Hematopoietic multipotent progenitor cell treated with erythropoietin and hydrocortisone succinate and interleukin-3 and kit ligand, for 4 days (in vitro differentiated cells): ENCODE measurements at places on chromosomes 12 and 14.
A peak's percentile ranks its signal among the peaks of the same experiment; 100 is the strongest.

GRCh38 chr12:16348435-16349130, 1.1 kb downstream of the MGST1 start:
- DNase-seq, result peak; percentile 23

DNA sequence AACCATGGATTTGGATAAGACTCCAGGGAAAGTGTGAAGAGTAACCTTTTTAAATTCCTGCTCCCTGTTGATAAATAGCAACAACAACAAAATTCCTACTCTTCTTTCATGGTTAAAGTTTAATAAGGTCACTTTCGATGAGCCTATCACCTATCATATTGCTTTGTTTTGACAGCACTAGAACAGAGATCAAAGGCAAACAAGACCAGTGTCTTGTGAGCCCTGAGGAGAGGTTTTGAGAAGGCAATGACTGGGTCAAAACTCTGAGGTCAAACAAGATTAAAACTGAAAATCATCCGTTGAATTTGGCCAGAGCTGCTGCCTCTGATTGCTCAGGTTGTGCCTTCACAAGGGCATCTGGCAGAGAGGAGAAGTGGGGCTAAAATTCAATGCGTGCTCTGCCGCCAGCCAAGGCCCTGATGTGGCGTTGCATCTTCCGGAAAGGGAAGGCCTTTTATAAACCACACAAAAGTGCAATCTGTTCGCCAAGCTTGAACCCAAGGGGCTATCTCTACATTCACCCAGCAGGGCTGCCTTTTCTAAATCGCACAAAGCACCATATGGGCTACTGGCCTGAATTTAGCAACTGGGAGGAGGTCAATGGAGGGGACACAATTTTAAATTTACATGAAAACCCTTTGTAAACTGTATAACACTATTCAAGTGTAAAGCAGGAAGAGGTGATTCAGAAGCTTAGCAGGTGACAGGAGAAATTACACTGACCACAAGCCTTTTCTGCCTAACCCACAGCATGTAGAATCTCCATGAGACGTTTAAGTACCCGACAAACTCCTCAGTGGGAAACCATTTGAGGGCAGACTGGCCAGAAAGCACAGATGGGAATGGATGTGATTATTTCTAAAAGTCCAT, 140.8 kb downstream of the DAD1 start:
- peak; percentile 94 for DNase-seq

GRCh38 chr14:20179218-20179617, 11.5 kb upstream of the OR11G2 start:
- peak; percentile 55 for DNase-seq

DNA sequence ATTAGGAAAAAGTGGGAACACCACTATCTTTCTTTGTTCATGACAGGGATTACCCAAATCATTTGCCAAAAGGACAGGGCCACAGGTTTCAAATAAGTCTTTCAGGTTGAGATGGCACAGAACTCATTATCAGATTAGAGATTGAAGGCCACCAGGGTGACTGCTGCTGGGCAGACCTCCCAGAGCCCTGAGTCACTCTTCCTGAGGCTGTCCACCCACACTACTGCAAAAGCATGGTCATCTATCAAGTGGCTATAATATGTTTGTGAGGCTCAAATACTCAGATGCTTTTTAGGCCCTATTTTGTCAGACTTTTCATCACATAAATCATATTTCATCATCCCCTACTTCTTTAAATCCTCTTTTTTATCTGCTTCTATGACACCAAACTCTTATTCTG, 155.3 kb upstream of the CCDC196 start:
- peak; percentile 7 for DNase-seq

DNA sequence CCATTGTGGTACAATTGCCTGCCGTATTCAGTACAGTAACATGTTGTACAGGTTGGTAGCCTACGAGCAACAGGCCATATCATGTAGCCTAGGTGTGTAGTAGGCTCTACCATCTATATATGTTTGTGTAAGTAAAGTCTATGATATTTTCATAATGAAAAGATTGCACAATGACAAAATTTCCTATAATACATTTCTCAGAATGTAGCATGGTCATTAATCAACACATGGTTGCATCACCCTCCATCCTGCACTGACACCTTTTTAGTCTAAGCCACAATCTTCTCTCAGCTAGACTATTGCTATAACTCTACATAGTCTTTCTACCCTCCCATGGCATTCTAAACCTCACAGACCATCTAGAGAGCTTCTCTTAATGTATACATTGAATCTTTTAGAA, 158.5 kb upstream of the HMGA2 start:
- DNase-seq, result peak; percentile 36

GRCh38 chr14:88545256-88545655, 9.6 kb downstream of the PTPN21 start:
- no peak for DNase-seq

GRCh38 chr12:43882578-43883178, 46.8 kb downstream of the TMEM117 start:
- peak; percentile 84 for DNase-seq

GRCh38 chr14:54766276-54767138, 136.1 kb downstream of the GCH1 start:
- no peak for DNase-seq

- DNase-seq, result peak; percentile 27
Measured at GRCh38 chr12:69981881-69982475, 157.0 kb downstream of the MYRFL start.

DNA sequence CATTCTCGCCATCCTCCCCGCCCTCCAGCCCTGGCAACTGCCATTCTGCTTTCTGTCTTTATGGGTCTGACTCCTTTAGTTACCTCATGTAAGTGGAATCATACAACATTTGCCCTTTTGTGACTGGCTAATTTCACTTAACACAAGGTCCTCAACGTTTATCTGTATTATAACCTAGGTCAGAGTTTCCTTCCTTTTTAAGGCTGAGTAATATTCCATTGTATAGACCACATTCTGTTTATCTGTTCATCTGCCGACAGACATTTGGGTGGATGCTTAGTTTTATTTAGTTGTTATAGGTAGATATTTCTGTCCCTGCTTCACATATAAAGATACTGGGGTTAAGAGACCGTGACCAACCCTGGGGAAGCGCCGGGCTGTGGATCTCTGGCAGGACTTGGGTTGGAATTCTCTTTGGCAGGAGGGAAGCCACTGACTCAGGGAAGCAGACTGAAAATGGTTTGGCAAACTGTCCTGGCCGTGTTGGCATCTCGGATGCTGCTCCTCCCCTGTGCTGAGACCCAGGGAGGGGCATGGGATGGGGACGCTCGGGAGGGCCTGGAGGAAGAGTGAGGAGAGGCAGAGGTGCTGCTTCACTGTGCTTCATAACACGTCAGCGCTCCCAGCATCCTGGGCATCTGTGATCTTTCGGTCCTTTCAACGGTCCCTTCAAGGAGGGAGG, 38.9 kb downstream of the TEAD4 start:
- no peak for DNase-seq

GRCh38 chr14:104321802-104322130, 183.4 kb downstream of the KIF26A start:
- no peak for DNase-seq
